ENCODE measurements at places on chromosomes 4 and X.

GRCh38 chrX:292900-293897 is 12.0 kb downstream of the PLCXD1 start:
- no peak for DNase-seq

- DNase-seq, result peak; percentile 65
Observed at GRCh38 chr4:26048950-26049349, 134.9 kb downstream of the SMIM20 start.

DNA sequence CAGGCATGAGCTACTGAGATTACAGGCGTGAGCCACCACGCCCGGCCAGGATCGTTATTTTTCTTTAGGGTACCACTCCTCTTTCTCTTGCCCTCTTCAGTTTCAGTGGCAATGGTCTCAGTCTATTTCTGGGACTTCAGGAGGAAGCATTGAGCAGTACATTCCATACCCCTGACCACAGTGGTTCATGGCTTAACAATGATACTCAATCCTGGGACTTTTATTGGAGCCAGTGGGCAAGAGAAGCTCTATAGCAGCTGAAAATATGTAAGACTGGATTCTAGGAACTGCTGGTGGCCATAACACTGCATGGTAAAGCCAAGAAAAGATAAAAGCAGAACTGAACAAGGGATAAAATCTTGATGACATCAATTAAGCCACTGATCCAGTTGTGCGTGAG is 5.8 kb upstream of the CCNA2 start:
- DNase-seq, result peak; percentile 24

GRCh38 chrX:136754651-136755050 is 26.1 kb downstream of the ARHGEF6 start:
- peak; percentile 80 for DNase-seq

DNA sequence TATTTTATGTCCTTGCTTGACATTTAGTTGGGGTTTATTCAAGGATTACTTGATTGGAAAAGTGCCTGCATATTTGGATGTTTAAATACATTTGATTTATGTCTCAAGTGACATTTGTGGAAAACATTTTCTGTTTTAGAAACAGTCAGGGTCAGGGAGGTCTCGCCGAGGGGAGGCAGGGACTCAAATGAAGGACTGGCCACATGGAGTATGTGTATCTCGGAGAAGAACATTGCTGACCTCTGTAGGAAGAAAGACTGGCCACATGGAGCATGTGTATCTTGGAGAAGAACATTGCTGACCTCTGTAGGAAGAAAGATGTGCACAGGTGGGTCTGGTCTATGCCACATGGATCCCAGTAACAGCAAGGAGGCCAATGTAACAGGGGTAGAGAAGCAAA is 233.6 kb downstream of the TRIML1 start:
- peak; percentile 27 for DNase-seq
